Left ventricle myocardium superior (tissue), 1 donor: ENCODE measurements at places on chromosomes 5 and 9. TPM values are rescaled to one million over a fixed set of nuclear protein-coding genes. Genes with fewer than 3 reads are reported as not detected.

DNA sequence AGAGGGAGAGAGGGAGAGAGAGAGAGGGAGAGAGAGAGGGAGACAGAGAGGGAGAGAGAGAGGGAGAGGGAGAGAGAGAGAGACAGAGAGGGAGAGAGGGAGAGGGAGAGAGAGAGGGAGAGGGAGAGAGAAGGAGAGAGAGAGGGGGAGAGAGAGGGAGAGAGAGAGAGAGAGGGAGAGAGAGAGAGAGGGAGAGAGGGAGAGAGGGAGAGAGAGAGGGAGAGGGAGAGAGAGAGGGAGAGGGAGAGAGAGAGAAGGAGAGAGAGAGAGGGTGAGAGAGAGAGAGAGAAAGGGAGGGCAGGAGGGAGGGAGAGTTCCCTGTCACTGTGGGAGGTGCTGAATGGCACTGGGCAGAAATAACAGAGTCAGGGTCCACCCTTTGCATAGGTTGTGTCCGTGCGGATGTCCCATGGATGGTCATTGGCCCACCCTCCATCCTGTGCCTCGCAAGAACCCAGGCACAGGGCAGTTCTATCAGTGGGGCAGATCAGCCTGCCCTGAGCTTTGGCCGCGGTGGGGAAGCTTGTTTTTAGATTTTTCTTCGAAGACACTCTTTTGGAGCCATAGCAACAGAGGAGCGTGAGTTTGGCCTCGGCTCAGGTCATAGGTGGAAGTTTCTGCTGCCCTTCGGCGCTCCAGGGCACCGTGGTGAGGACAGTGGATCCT lies 30.1 kb downstream of the ADAMTSL2 start:
- DNase-seq: no peak

DNA sequence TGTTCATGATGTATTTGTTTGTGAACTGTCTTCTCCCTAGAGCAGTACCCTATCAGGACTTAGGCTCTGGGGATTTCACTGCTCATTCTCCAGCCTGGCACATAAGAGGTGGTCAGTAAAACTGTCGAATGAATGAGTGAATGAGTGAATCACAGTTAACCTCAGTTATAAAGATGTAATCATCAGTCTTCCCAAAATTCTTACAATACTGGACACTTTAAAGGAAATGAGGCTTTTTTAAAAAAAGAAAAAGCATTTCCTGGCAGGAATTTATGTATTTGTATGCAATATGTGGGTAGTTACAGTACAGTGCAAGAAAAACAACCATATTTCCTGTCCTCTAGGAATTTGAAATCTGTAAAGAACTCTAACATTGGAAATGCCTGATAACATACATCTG lies 59.6 kb downstream of the RAI14 start:
- DNase-seq: no peak

Gene HAND1
- 37.8 TPM for total RNA-seq

Gene CDKN2A
- total RNA-seq: not detected

- peak; percentile 49 for DNase-seq
These were observed 140.9 kb downstream of the ZNF608 start for GRCh38 chr5:124605541-124605940.

GRCh38 chr9:137247135-137247915 lies 3.8 kb upstream of the STPG3 start:
- DNase-seq: no peak

GRCh38 chr9:76883341-76883855 lies 22.5 kb downstream of the PRUNE2 start:
- DNase-seq: no peak

DNA sequence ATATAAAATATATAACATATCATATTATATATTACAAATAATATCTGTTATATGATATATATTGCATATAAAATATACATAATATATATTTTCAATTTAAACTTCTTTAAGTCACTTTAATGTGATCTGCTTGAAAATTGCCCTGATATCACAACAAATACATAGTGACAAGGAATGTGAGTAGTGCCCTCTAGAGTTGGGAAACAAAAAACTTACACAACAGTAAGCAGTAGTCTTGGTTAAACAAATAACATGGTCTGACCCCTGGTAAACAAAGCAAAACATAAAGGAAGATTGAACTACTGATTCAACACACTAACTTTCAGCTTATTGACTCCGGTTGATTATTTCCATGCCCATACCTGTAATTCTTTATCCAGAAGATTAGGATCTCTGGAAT lies 188.3 kb upstream of the NMUR2 start:
- DNase-seq: no peak

DNA sequence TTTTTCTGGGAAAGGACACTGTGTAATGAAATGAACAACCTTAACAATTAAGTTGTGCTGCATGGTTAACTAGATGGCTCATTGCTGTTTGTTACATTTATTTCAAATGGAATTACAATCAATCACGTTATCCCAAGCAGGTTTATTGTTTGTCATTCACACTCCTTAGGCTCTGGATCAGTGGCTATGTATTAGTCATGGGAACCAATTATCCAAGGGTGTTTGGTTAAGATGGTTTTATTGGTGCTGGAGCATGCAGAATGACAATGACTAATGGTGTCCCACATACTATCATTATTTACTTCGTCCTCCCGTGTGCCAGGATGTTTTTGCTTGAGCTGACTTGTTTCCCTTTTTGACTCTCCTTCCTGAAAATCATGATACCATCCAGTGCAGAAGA lies 10.6 kb upstream of the TRPC7 start:
- no peak for DNase-seq

GRCh38 chr5:77390795-77391194 lies 101.3 kb downstream of the WDR41 start:
- no peak for DNase-seq

Gene FOXD4L4
- not detected for total RNA-seq

DNA sequence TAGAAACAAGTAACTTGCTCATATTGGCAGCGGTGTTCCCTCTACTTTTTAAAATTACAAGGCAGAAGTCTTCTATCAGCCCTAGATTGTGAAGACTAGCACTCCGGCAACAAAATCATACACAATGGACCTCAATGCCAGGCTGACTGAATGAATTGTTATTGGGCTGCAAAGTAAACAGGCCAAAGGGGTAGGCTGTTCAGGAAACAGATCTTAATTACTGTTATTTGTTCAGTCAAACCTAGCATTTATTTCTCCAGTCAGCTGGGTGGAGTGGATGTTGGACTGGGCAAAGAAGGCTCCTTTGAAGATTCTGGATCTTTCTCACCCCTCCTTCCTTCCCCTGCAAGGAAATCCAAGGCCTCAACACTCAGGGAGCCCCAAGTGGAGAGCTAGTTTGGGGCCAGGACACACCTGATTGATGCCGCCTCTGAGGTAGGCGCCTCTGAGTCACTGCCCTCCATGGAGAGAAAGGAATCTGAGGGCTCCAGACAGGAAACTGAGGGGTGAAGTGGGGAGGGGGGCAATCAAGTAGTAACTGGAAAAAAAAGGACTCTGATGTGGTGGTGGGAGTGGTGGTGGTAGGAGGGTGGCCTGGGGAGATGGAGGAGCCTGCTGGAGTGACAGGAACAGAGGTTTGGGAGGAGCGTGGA lies 35.5 kb downstream of the SERINC5 start:
- DNase-seq: no peak

- no peak for DNase-seq
These were observed 181.2 kb upstream of the DMAC1 start for GRCh38 chr9:7980691-7981289.

Gene KLHL3
- total RNA-seq: 24.5 TPM

GRCh38 chr9:135476561-135477355 lies 2.8 kb upstream of the PPP1R26 start:
- no peak for DNase-seq

DNA sequence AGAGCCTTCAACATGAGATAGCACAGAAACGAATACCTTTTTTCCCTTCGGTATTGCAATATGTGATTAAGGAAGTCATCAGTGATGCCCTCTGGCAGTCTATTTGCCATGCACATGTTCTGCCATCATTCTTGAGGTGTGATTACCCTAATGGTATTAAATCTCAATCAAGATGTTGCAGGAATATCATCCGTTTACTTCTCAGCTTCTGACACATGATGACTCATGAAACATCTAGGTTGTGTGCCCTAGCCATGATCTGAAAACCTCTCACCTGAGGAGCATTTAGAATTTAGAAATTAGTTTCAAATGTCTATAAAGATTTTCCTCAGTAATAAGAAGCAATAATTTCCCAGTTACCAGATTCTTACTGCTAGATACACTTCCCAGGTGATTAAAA lies 209.1 kb downstream of the ADGRV1 start:
- DNase-seq: no peak

DNA sequence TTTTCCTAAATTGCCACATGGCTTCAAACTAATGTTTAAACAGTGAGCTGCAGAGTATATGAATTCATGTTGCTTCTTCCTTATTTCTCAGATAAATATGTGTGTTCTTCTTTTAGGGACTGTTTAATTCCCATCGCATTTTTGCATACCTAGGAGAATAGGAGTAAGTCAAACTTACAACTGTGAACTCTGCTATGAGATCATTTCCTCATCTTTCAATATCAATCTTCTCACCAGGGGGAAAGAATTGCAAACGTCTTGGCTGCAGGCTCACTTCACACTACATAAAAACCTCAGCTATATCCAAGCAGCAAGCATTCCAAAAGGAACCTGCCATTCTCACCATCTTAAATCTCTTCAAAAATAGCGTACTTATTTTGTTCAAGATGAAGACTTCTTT lies 271.0 kb downstream of the DNAH5 start:
- DNase-seq: no peak

Gene PLAC8L1
- total RNA-seq: 0.45 TPM

Gene SMARCA2
- 111 TPM for total RNA-seq

Gene KIAA0825
- total RNA-seq: 2.2 TPM

DNA sequence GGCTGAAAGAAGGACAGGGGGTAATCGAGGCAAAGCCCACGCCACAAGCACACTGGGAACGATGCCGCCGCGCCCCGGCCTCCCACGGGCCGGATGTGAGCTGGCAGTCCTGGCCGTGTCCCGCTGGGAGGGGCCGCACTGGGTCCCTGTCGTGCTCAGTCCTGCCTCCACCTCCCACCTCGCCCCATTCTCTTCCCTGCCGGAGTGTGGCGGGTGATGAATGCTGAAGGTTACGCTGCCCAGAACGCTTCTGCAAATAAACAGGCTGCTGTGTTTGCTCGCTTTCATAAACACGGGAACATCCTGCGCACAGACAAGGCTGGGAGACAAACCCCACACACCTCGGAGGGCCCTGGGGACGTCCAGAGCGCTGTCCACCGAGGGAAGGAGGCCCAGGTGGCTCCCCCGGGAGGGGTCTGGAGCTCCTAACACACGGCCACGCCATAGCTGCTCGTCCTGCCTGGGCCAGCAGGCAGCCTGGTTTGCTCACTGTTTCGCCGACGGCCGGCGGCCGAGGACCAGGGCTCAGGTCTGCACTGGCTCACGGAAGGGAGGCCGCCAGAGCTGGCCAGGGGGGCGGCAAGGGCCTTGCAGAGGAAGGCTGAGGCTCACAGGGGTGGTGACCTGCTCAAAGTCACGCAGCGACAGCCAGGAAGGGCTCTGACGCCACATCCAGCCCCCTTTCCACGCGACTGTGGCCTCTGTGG lies 2.3 kb downstream of the DNLZ start:
- DNase-seq: no peak

GRCh38 chr9:94553029-94553938 lies 1.6 kb upstream of the PCAT7 start:
- no peak for DNase-seq

- no peak for DNase-seq
These were observed 32.9 kb upstream of the DAB2IP start for GRCh38 chr9:121618504-121618903.

Gene PIP5KL1
- not detected for total RNA-seq

- DNase-seq: no peak
These were observed 41.6 kb upstream of the ZBTB43 start for GRCh38 chr9:126763130-126763764.

DNA sequence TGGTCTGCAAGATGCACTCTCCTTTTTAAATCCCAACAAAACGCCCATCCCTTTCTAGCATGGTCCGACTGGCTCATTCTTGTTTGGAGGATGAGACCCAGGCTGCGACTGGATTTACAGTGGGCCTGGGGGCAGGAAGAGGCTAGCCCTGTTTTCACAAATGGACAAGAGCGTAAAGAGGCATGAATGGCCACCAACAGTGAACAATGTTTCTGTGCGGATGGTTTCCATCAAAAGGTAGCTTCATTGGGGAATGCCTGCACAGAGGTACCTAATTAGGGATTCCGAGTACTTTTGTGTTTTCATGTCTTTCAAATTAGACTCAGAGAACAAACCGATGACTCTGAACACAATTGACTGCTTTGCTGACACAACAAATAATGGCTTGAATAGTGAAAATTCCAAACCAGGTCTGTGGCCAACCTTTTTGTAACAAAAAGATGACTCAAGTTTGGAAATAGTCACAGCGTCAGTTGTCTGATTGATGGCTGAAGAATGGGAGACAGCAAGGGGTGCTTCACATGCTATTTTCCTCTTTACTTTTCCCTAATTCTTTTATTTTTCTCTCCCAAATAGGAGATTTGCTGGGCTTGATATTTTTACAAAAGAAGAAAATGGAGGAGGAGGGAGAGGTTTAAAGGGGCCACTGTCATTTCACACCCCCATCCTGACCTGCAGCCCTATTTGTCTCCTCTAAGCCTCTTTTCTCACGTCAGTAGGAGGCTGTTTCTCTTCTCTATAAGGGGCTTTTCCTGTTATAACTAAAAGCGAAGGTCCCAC lies 208.1 kb upstream of the S1PR3 start:
- no peak for DNase-seq

- DNase-seq: no peak
These were observed 20.9 kb downstream of the RANBP6 start for GRCh38 chr9:5994493-5994892.

- peak; percentile 43 for DNase-seq
These were observed 33.9 kb downstream of the EPB41L4B start for GRCh38 chr9:109286981-109287380.

Gene SLC2A8
- total RNA-seq: 18.6 TPM
